ENCODE measurements at places on chromosomes 16 and 17.

GRCh38 chr16:84751947-84752346 lies 52.1 kb downstream of the USP10 start:
- DNase-seq, result no peak

DNA sequence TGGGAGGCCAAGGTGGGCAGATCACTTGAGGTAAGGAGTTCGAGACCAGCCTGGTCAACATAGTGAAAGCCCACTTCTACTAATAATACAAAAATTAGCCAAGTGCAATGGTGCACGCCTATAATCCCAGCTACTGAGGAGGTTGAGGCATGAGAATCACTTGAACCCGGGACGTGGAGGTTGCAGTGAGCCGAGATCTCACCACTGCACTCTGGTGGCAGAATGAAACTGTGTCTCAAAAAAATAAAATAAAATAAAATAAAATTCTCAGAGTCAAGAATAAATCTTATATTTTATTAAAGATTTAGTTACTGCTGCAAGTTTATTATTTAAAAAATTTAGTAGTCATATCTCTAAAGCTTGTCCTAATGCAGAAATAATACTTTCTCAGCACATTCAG lies 29.7 kb downstream of the ARL4D start:
- DNase-seq, result no peak

DNA sequence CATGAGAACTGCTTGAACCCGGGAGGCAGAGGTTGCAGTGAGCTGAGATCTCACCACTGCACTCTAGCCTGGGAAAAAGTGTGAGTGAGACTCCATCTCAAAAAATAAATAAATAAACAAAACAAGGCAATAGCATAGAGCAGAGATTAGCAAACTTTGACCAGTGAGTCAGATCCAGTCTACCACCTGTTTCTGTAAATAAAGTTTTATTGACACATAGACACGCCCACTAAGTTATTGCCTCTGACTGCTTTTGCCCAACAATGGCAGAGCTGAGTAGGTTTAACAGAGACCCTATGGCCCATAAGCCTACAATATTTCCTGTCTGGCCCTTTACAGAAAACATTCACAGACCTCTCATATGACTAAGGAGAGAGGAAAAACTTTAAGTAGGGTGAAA lies 44.3 kb downstream of the XYLT1 start:
- DNase-seq, result no peak

- DNase-seq, result no peak
Observed at GRCh38 chr16:53769787-53770186, 65.8 kb downstream of the FTO start.

GRCh38 chr16:54822492-54822891 lies 108.2 kb upstream of the IRX5 start:
- no peak for DNase-seq

DNA sequence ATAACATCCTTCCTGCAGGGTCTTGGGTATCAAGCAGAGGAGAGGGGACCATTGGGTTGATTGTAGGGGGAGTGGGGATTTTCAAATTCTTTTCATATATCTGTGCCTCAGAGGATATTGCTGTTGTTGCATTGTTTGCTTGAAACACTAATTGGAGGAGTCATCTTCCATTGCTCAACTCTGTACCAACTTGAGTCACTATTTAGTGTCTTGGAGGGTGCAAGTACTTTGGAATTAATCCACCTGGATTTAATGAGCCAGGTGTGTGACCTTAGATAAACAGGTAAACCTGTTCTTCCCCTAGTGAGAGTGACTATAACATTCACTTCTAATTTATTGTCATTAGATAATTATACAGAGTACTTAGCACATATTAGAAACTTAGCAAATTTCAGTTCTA lies 151.3 kb upstream of the CNTNAP4 start:
- DNase-seq, result no peak

DNA sequence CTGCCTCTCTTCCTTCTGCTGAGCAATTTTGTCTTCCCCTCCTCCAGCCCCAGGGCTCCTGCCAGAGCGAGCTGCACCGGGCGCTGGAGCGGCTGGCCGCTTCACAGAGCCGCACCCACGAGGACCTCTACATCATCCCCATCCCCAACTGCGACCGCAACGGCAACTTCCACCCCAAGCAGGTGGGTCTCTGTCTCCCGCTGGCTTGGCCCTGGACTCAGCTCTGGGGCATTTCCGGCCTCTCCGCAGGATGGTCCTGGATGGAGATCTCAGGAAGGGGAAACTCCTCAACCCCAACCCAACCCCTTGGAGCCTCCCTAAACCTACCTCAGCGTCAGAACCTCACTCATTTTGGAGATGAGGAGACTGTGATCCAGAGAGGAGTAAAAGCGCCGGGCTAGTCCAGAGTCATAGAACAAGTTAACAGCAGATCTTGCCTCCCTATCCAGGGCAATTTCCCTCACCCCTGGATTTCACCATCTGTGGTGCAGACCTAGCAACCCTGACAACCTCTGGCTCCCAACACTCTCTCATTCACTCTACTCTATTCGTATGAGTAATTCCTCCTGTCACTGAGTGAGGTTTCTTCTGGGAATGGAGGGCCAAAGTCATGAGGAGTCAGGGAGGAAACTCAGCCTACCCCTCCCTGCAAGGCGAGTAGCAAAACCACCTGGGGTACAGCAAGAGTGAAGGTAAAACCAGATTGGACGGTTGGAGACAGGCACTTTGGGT lies 10.8 kb downstream of the IGFBP4 start:
- no peak for DNase-seq

GRCh38 chr17:40326014-40326831 lies 17.2 kb downstream of the RARA start:
- no peak for DNase-seq
